Cerebellum (tissue), 4 donors: ENCODE measurements at places on chromosomes 1 and 21.

DNA sequence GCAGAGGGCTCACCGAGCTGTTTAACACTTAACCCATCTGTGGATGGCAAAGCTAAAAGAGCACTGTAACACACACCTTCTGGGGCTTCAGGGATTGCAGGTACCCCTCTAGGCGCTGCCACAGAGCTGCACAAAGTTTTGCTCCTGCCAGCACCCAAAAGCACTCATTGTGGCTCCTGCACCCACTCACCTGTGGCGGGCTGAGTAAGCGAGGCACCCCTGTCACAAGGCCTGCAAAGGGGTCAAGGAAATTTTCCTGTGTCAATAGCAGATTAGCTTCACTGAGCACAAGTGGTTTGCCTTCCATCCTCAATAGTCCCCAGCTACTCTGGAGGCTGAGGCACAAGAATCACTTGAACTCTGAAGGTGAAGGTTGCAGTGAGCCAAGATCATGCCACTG, 29.5 kb upstream of the KCNK1 start:
- DNase-seq = no peak

DNA sequence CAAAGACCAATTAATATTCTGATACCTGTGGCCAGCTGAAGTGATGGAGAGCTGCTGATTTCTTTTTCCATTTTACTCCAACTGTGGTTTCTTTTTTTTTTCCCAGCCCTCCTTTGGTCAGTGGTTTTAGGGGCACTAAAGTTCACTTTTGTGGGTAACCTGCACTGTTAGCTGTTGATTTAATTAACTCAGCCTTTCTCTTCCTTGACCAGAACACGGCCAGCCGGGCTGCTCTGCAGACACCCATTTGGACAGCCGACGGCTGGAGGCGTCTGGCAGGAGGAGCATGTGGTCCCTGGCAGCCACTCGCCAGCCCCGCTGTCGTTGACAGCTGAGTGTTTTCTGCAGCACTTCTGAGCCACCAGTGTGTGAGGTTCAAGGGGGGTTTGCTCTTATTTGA, 136.2 kb upstream of the RUNX3 start:
- no peak for DNase-seq

- no peak for DNase-seq
These were observed 14.5 kb downstream of the NLRP3 start for GRCh38 chr1:247430434-247430833.

GRCh38 chr1:63794939-63795378, 21.1 kb downstream of the ROR1 start:
- DNase-seq = no peak

GRCh38 chr1:9475061-9475627, 64.1 kb upstream of the SLC25A33 start:
- DNase-seq = no peak

DNA sequence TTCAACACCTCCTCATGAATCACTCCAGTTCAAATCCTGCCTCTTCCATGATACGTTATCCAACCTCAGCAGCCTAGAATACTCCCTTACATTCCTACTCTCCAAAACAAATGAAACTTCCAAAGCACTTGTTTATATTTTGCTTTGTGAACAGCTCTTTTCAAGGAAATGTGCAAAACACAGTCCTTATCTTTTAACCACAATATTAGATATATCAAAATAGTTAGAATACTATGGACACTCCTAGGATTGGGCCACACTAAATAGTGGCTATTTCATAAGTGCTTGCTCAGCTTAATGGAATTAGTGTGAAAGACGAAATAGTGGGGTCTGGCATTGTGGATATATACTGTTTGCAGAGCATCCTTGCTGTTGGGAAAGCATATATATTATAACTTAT, 173.5 kb downstream of the ZC3H11B start:
- no peak for DNase-seq

- no peak for DNase-seq
These were observed 5.8 kb downstream of the DCAF8 start for GRCh38 chr1:160256396-160257046.

- DNase-seq = no peak
These were observed 34.1 kb upstream of the FHAD1 start for GRCh38 chr1:15212954-15213291.

DNA sequence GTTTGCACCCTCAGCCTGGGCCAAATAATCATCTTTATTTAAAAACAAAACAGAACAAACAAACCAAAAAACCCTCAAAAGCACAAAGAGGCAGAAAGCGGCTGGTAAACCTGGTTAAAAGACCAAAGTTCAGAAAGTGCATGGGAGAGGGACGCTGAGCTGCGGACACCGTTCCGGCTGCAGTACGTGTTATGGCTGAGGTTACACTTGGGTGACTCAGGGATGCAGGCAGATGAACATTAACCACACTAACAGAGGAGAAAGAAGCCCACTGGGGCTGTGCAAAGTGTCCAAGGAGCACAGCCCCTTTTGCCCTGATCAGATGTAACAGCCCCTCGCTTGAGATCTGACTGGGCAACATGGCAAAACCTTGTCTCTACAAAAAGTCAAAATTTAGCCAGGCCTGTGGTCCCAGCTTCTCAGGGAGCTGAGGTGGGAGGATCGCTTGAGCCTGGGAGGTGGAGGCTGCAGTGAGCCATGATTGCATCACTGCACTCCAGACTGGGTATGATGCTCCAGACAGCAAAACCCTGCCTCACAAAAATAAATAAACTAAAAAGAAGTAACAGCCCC, 28.3 kb downstream of the GPR157 start:
- DNase-seq = no peak
